ENCODE measurements at places on chromosomes 4 and X. TPM values are rescaled to one million over a fixed set of nuclear protein-coding genes. Genes with fewer than 3 reads are reported as not detected.

Gene SLIT2
- not detected for total RNA-seq

GRCh38 chrX:70338290-70338689 lies 48.4 kb downstream of the KIF4A start:
- H3K36me3 ChIP-seq, result peaks cover 6% of the 10 kb centered on the region
- H3K4me3 ChIP-seq, result no peak overlapping the region
- peaks cover 7% of the 10 kb centered on the region for H3K4me1 ChIP-seq
- no peaks in the 10 kb centered on the region for H3K27me3 ChIP-seq

GRCh38 chrX:148281920-148282319 lies 218.5 kb upstream of the AFF2 start:
- H3K27me3 ChIP-seq, result no peaks in the 10 kb centered on the region
- no peak for DNase-seq
- H3K36me3 ChIP-seq, result no peaks in the 10 kb centered on the region

Gene STK32B
- not detected for total RNA-seq

DNA sequence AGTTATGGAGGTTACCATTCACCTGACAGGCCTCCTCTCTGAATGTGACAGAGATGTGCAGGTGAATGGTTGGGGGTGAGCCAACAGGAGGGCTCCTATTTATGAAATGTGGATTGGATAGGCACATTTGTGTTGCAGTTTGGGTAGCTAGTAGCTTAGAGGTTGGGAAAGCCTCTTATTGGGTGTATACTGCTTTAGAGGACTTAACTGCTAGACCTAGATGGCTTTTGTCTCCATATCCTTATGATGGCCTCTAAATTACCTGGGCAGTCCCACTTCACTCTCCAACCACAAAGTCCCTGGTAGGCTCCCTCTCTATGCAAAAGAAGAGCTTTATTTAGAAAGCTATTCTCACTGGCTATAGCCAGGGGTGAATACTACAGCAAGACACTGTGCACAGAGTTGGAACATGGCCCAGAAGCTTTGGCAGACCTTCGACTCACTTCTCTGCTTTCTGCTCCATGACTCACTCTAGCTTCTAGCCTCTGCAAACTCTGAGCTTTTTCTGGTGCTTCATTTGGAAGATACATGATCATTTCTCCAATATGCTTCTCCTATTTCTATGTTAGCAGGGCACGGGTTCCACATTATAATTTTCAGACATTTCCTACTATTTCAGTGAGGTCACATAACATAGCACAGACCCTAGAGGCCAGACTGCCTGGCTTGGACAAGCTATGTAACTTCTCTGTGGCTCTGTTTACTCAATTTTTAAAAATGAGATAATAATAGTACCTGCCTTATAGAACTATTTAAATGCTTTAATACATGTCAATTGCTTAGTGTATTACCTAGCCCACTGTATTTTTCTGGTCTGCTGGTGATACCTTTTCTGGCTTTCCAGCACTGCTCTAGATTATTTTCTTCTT lies 6.0 kb upstream of the VGLL1 start:
- H3K27me3 ChIP-seq, result no peaks in the 10 kb centered on the region
- H3K4me3 ChIP-seq, result no peak overlapping the region
- peaks cover 9% of the 10 kb centered on the region for H3K4me1 ChIP-seq
- no peaks in the 10 kb centered on the region for H3K36me3 ChIP-seq
- H3K27ac ChIP-seq, result no peak overlapping the region

Gene FAM149A
- 0.40 TPM for total RNA-seq

DNA sequence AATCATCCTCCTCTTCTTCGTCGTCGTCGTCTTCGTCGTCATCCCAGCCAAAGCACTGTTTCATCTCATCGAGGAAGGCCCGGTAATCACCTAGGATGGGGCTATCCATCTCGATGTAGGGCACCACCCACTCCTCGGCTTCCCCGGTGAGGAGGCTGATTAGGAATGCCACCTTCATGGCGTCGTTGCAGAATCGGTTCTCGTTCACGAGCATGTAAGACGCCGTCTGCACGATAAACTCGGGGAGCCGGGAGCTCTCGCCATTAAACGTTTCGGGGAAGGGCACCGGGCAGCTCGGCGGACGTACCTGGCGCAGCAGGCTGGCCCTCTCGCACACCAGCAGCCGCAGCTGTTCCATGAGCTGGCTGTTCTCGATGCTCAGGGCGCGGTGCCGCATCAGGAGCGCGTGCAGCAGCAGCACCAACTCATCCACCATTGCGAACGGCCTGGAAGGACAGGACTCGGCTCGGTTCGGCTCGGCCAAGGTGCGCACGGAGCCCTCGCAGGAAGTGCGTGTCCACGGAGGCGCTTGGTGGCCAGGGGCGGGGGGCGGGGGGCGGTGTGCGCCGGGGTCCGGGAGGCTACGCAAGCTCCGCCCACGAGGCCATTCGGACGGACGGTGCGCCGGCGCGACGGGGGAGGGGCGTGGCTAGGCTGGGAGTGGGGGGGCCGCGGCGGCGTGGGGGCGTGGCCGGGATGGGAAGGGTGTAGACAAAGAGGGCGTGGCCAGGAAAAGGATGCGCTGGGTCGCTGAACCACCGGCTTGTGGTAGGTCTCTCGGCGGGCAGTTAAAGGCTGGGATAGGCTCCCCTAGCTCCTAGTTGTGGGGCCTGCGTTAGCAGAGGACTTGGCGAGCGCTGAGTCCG lies at the start of gene LDOC1:
TSS of gene LDOC1 (minus strand) at position 544 of the 866 bp plus-strand sequence. CDS start at position 436, 108 bp downstream.
- peak within 1 kb of the TSS; percentile 38 for H3K27ac ChIP-seq
- peak; percentile 88 for DNase-seq
- H3K36me3 ChIP-seq, result no peaks in the 10 kb centered on the region

Gene FGG
- not detected for total RNA-seq

Gene ABCD1
- total RNA-seq, result 4.8 TPM

DNA sequence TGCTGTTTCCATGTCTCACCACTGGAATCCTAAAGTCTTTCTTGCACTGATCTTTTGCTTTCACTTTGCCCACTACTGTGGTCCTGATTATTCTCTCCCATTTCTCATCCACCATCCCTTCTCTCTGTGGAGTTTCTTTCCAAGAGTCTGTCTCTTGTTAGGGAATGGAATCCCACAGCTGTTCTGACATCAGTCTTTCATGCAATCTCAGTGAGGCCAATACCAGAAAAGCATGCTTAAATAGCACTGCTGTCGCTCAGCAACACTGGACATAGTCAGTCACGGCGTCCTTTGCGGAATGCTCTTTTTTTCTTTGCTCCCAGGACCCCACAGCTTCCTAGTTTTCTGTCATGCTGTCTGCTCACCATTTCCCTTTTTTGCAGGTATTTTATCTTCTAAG lies 20.1 kb downstream of the SLITRK4 start:
- no peaks in the 10 kb centered on the region for H3K36me3 ChIP-seq
- H3K4me1 ChIP-seq, result no peaks in the 10 kb centered on the region
- no peak for DNase-seq
- no peak overlapping the region for H3K4me3 ChIP-seq
- H3K27me3 ChIP-seq, result no peaks in the 10 kb centered on the region
- no peak overlapping the region for H3K27ac ChIP-seq

- no peak for DNase-seq
- no peak overlapping the region for H3K27ac ChIP-seq
- H3K4me1 ChIP-seq, result no peaks in the 10 kb centered on the region
- H3K27me3 ChIP-seq, result no peaks in the 10 kb centered on the region
- H3K36me3 ChIP-seq, result no peaks in the 10 kb centered on the region
- H3K4me3 ChIP-seq, result no peak overlapping the region
Measured at GRCh38 chr4:146381263-146381872, 140.4 kb downstream of the SLC10A7 start.

Gene WDR13
- 54.8 TPM for total RNA-seq

- no peaks in the 10 kb centered on the region for H3K27me3 ChIP-seq
- no peaks in the 10 kb centered on the region for H3K36me3 ChIP-seq
- no peak overlapping the region for H3K27ac ChIP-seq
- DNase-seq, result no peak
Measured at GRCh38 chr4:31682796-31683195, 962.6 kb downstream of the PCDH7 start.

Gene ENPEP
- total RNA-seq, result not detected

- peaks cover 9% of the 10 kb centered on the region for H3K27me3 ChIP-seq
- no peak for DNase-seq
- no peak overlapping the region for H3K4me3 ChIP-seq
- H3K4me1 ChIP-seq, result no peaks in the 10 kb centered on the region
Measured at GRCh38 chr4:87659247-87659931, 9.3 kb downstream of the DMP1 start.

Gene POU3F4
- not detected for total RNA-seq

Gene SPATA18
- not detected for total RNA-seq

GRCh38 chr4:16195209-16195608 lies 31.1 kb downstream of the TAPT1 start:
- peaks cover 14% of the 10 kb centered on the region for H3K36me3 ChIP-seq
- DNase-seq, result no peak
- H3K4me1 ChIP-seq, result peaks cover 16% of the 10 kb centered on the region
- no peak overlapping the region for H3K4me3 ChIP-seq
- no peaks in the 10 kb centered on the region for H3K27me3 ChIP-seq

- H3K4me3 ChIP-seq, result no peak overlapping the region
- H3K4me1 ChIP-seq, result no peaks in the 10 kb centered on the region
- H3K36me3 ChIP-seq, result no peaks in the 10 kb centered on the region
- no peak overlapping the region for H3K27ac ChIP-seq
- H3K27me3 ChIP-seq, result no peaks in the 10 kb centered on the region
Measured at GRCh38 chr4:157803421-157803820, 369.4 kb downstream of the GASK1B start.

Measured in activated CD4-positive, alpha-beta memory T cell treated with anti-CD3 and anti-CD28 coated beads for 36 hours (primary cell).